ENCODE measurements at places on chromosomes 12 and 14.

- DNase-seq, result peak; percentile 73
These were observed at the start of gene TMEM117 for GRCh38 chr12:43835656-43836474. TMEM117 (plus strand) TSS chr12:43836081.

DNA sequence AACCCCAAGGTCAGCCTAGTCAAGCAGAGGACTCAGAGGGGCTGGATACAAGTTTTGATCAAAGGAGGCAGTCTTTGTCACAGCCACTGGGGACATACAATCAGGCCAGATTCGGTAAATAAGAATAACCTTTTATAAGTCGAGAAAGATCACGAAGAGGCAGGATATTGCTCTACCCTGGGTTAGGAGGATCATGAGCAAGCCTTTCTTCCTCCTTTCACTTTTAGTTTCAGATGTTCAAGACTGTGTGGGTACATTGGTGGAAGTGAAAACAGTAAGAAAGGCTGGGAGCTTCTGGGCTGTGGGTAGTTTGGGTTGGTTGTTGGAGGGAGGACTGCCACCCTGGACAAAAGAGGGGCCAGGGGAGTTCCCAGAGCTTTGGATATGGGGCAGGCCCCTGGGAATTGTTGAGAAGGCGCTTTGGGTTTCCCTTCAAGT is 127.7 kb downstream of the SNAPC1 start:
- no peak for DNase-seq

- no peak for DNase-seq
These were observed 42.8 kb downstream of the IRF2BPL start for GRCh38 chr14:76985540-76986230.

DNA sequence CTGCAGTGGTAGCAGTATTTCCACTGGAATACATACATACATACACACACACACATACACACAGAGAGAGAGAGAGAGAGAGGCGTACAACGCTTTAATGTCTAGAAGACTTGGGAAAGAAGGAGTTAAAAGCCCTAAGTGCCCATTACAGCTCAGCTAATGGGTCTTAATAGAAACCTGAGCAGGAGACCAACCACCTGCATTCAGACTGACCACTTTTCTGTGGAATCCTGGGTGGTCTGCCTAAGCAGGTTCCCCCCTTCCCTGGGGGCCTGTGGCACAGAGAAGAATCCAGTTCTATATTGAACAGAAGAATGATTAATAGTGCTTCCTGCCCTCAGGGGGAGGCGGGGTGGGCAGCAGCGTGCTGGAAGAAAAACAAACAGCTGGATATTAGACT is 312.4 kb upstream of the PRKD1 start:
- DNase-seq, result no peak

DNA sequence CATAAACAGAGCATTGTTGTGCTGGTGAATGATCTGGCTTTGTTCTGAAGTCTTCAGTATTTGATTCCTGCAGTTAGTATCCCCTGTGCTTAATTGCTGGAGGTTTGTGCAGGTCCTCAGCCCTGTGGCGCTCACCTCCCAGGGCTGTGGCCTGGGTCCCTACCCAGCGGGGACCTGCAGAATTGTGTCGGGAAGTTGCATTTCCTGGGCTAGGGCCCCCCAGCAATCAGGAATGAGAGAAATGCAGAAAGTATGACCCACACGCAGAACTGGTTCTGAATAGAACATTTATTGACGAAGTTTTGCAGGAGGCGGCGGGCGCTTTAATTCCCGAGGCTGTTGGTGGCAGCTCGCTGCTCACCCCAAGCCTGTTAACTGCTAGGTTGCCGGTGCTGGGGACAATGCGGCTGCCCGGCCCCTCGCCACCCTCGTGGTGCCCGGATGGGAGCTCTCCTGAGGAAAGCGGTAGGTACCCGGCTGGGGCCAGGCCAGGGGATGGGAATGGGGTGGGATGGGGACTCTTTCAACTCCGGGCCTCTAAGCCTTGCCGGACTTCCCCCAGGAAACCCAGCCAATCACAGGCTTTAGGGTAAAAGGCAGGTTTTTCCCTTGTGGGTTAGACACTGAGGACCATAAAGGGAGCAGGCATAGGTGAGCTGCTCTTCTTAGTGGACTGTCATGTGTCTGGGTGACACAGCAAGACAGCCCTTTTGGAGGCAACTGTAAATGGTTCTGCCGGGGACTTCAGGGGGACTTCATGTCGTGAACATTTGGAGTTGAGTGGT is 11.6 kb downstream of the PLEKHG3 start:
- no peak for DNase-seq

GRCh38 chr12:21502164-21502496 is 541 bp downstream of the GOLT1B start:
- peak; percentile 60 for DNase-seq

DNA sequence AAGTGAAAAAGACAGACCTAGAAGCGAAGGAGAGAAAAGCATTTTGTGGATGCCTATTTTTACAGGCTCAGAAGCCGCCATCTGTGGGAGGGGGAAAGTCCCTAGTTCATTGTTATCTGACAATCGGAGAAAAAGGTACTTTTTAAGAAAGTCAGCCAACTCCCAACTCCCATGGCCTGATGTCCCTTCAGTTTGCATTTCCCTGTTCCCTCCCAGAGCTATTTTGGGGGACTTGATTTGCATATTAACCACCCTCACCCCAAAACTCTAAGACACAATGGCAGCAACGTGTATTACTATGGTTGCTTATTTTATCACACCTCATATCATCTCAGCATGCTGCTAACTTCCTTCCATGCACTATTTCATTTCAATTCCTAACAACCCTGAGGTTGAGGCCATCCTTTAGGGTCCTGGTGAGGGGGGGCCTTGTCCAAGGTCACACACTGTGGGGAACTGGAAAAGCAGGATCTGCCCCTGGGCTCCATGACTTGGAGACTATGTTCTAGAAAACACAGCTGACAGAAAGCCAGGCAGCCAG is 18.7 kb downstream of the HVCN1 start:
- DNase-seq, result no peak
